ENCODE measurements at places on chromosomes 5 and 9.

GRCh38 chr9:93302586-93303257 is 118.8 kb downstream of the WNK2 start:
- DNase-seq = no peak

DNA sequence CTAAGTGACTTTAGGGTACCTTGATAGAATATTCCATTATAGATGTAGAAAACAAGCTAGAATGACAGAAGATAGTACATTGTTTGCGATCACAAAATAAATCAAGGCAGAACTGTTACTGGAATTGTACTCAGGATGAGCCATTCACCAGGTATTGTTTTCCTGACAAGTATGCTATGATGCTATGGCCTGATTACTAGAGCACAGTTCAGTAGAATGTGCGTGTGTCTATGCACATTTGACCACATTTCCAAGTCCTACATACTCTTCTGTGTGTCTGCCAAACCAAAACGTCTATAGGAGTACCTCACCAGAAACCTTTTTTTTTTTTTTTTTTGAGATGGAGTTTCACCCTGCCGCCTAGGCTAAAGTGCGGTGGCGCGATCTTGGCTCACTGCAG is 43.3 kb upstream of the CDC42SE2 start:
- DNase-seq = no peak

- DNase-seq = no peak
These were observed 457 bp upstream of the CDH18 start for GRCh38 chr5:19988457-19988856.

GRCh38 chr9:112186695-112187094 is 11.6 kb upstream of the SUSD1 start:
- no peak for DNase-seq

- DNase-seq = no peak
These were observed 20.2 kb downstream of the HAVCR1 start for GRCh38 chr5:157038568-157039187.

DNA sequence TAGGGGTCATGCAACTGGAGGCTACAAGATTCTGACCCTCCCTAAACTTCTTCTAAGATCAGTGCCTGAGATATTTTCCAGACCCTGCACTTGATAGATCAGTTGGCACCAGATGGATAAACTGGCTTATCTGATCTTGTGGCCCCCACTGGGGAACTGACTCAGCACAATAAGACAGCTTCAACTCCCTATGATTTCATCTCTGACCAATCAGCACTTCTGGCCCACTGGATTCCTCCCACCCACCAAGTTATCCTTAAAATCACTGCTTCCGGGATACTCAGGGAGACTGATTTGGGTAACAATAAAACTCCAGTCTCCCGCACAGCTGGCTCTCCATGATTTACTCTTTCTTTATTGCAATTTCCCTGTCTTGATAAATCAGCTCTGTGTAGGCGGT is 2180.4 kb upstream of the WWC1 start:
- DNase-seq = no peak

GRCh38 chr5:143933451-143933850 is 121.5 kb downstream of the HMHB1 start:
- no peak for DNase-seq

- no peak for DNase-seq
These were observed 149.2 kb downstream of the LRRC70 start for GRCh38 chr5:62727861-62728260.

DNA sequence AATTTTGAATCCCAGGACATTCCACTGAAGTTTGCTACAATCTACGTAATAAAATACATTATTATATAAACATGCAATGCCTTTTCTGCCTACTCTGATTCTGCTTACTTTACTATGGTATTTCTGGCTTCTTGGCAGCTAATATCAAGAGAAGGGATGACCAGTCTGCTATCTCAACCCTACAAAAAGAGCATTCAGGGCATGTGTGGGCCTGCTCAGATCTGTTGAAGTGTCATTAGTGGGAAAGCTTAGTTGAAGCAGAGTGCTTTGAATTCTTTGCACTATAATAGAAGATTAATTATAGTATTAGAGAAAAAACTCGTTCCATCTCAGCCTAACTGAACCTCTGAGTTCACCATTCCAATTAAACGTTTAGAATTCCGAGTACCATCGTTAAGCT is 339.5 kb upstream of the ISL1 start:
- DNase-seq = no peak

DNA sequence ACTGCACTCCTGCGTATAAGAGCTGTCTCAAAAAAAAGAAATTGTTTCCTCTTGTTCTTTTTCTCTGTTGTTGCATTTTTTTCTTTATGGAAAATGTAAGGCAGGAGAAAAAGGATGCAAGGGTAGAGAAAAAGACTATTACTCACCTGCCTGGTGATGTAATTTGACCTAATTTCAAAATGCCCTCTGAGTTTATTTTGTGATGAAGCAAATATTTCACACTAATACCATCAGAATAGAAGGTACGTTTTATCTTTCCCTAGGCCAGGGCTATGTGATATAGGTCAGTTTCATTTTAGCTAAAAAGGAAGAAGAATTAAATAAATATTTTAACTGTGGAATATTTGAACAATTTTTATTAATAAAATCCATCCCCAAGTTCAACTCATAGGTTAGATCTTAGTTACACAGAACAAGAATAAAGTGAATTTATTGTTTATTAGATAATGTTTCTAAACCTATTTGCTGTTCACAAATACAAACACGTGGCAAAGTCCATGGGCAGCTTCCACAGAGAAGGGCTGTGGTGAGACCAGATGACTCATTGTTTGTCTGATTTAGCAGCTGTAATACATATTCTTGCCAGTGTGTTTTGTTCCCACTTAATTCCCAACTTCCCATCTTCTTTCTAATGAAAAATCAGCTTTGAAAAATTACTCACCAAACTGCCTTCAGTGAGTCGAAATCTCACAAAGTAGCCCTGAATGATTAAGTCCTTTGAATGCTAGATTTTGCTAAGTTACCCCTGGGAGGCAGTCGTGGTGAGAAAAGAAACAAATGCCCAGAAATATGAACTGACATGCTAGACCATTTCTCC is 52.8 kb upstream of the CCDC112 start:
- DNase-seq = no peak

- DNase-seq = no peak
These were observed 45.0 kb downstream of the SAXO1 start for GRCh38 chr9:18988003-18988402.

- DNase-seq = no peak
These were observed 41.8 kb downstream of the FYB1 start for GRCh38 chr5:39177631-39177964.

- DNase-seq = no peak
These were observed 174.0 kb downstream of the FGF18 start for GRCh38 chr5:171593401-171593800.

GRCh38 chr5:178361657-178362445 is 129.2 kb upstream of the PHYKPL start:
- DNase-seq = no peak

- DNase-seq = no peak
These were observed 153.4 kb upstream of the IER5L start for GRCh38 chr9:129331493-129331765.

GRCh38 chr5:158880483-158881001 is 219.2 kb downstream of the EBF1 start:
- DNase-seq = no peak

- DNase-seq = peak; percentile 2
These were observed 6.1 kb upstream of the PRR16 start for GRCh38 chr5:120457839-120458507.

- DNase-seq = no peak
These were observed 1279.9 kb upstream of the DMAC1 start for GRCh38 chr9:9079473-9079872.

DNA sequence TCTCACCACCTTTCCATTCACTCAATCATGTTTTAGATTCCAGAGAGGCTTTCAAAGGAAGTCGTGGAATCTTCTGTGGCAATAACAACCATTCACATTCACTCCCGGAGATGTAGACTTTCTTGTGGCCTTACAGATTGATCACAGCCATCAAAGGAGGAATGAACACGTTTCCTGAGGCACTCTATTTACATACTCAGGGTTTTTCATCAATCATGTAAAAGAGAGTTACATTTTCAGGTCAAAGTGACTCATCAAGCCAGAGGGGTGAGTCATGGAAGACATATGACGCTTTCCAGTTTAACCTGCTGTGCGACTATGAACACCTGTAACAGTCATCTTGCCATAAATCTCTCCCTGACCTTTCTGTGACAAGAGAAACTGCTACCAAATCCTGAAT is 39.3 kb upstream of the RAD23B start:
- no peak for DNase-seq

DNA sequence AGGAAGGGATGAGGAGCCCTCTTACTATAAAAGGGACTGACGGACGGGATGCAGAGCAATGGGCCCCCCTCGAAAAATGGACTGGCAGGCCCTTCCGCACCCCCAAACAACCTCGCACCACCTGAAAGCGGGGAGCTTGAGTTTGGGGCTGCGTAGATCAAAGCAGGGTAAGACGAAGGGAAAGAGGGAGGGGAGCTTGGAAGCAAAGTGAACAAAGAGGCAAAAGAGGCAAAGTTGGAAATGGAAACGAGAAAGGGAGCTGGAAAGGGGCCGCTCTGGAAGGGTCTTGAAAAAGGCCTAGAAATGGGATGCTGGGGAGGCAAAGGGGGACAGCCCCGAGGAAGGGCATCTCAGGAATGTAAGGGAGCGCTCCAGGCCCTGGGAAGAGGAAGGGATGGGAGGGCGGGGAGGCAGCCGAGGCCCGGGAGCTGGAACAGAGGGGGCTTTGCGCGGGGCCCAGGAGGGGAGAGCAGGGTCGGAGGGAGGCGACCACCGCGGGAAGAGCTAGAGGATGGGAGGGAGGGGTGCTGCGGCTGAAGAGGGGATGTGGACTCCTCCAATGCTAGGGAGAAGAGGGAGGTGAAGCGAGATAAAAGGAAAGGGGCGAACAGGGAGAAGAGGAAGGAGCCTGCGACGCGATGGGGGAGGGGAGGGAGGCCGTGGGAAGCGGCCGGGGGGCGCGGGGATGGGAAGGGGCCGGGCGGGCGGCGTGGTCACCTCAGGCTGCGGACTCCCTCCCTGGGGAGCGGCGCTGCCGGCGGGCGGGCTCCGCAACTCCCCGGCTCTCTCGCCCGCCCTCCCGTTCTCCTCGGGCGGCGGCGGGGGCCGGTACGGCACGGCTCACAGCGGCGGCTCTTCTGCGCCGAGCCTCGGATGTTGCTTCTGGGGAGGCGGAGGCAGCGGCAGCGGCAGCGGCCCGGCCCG is 577 bp downstream of the RNF145 start:
- DNase-seq = no peak

- DNase-seq = no peak
These were observed 19.2 kb downstream of the KCTD16 start for GRCh38 chr5:144189800-144190429.

DNA sequence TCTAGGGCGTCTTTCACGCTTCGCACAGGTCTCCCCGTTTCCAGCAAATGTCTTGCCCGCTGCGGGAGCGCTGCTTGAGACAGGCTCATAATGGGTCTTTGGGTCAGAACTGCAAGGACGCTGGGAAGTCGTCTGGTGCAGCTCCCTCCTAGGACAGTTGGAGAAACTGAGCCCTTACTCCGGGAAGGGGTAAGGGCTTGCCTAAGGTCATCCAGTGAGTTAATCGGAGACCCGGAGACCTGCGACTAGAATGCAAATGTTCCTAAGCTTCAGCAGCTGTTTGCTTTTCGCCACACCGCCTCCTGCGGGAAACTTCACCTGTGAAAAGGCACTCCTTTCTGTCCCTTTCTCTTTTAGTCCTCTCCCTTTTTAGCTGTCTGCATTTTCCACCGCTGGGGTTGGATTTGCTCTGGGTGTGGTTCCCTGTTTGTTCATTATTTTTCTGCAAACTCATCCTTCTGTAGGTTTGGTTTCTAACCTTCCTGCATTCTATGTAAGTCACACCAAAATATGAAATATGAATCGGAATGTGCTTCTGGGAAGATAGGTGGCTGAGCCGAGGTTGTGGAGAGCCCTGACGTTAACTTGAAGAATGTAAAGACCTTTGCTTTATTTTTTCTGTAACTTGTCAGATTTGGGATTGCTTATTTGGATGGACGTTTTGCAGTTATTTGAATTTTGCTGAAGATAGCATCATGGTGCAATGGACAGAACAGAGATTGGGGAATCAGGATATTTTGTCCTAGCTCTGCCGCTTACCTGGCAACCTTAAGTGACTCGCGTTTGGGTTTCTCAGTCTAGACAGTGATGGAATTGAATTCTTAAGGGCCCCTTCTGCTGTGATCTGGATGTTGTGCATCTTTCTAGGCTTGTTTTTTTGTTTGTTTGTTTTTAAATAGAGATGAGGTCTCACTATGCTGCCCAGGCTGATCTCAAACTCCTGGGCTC is 909 bp downstream of the SLC36A1 start:
- no peak for DNase-seq

GRCh38 chr9:113516840-113517577 is 53.5 kb downstream of the RGS3 start:
- DNase-seq = no peak

DNA sequence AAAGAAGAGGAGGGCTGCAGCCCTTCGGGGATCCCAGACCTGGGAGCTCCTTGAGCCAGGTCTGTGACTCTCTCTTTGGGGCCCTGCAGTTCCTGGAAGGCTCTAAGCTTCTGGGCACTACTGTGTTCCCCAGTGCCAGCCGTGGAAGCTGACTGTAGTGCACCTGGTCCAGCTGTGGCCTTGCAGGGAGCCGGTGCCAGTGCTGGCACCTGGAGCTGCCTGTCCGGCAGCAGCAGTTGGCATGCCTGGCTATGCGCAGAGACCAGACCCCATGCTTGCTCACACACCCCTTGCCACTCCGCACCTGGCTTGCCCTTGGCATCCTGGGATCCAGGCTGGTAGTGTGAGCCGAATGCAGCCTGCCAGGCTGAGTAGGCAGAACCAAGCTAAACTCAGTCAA is 91.0 kb upstream of the PUM3 start:
- DNase-seq = no peak

DNA sequence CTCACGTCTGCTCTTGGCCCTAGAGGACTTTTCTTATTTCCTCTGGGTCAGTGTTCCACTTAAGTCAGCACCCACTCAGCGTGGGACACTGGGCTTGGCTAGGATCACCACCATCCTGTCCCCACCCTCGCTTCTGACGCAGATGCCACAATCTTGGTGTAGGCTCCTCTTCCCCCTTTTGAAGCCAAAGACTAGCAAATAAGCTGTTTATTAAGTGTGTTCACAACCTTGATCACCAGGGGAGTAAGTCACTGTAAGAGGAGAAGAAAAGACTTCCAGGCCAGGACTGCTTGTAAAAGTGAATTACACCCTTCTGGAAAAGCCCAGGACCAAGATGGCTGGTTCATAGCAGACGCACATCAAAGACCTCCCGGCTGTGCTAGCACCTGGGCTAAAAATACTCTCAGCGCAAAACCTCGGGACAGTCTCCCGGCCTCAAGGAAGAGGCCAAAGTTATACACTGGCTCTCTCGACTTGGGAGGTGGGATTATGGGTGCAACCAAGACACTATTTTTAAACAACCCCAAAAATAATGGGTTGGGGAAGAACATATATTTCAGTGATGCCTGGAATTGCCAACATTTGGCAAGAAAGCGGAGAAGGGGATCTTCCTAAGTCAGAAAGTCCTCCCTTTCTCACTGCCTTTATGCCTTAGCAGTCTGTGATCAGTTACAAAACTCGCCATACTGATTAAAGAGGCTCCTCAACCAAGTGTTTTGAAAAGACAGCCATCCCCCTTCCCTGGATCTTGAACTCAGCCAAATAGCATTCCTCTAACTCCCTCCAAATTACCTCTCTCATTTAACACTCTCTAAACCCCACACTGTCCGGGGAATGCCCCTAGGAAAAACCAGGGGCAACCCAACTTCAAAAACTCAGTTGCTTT is 69.4 kb downstream of the RAPGEF1 start:
- DNase-seq = no peak

- no peak for DNase-seq
These were observed 64.2 kb upstream of the ECM2 start for GRCh38 chr9:92599938-92600461.
